Nephron progenitor cell (in vitro differentiated cells): ENCODE measurements at places on chromosomes 5 and 9.
A peak's percentile ranks its signal among the peaks of the same experiment; 100 is the strongest.

GRCh38 chr5:1686016-1686802, 113.4 kb downstream of the MRPL36 start:
- no peak for DNase-seq

GRCh38 chr9:123940721-123941523, 11.0 kb upstream of the DENND1A start:
- no peak for DNase-seq

DNA sequence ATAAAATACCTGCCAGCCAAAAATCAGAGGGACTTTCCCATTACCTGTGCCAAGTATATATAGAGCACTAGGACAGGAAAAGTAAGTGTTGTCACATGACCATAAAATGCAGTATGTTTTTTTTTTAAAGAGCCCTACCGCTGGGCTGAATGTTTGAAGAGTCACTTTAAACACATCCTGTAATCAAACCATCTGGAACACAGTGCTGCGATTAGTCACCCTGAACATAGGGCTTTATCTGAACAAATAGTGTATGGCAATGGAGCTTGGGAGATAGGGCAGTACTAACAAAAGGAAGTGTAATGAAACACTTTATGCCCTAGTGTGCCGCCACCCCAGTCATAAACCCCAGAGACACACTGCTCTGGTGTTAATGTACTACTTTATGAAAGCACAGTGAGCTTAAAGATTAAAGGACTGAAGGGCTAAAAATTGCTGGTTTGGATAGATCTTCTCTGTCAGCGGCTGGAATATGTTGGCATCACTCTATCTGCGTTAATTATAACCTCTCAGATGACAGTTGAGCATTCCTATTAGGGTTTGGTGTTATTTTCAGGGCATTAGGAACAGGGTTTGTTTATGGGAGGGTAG, 90.4 kb downstream of the ZNF608 start:
- no peak for DNase-seq

- no peak for DNase-seq
Observed at GRCh38 chr9:107710953-107711352, 221.4 kb upstream of the KLF4 start.

DNA sequence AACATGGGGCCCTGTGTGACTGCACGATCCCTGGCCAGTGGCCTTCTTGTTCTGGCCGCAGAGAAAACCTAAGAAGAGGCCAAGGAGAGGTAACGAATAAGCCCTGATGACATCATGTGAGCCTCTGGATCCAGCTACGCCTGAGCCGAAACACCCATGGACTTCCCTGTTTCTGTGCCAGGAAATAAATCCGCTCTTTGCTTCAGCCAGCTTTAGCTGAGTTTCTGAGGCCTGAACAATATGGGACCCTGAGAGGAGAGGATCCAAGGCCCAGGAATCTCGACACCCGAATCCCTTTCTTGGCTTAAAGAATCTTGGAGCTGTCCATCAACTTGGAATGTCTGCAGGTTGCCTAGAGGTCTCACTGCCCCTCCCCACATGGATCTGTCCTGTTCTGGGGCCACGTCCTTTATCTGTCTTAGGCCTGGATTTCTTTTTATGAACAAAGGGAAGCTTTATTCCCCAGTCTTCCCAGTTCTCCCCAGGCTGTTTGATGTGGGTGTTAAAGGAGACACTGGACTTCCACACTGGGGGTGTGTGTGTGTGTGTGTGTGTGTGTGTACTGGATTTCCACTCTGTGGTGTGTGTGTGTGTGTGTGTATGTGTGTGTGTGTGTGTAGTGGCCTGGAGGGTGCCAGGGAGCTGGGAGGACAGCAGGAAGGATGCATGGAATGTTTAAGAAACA, 13.7 kb downstream of the IER5L start:
- no peak for DNase-seq

DNA sequence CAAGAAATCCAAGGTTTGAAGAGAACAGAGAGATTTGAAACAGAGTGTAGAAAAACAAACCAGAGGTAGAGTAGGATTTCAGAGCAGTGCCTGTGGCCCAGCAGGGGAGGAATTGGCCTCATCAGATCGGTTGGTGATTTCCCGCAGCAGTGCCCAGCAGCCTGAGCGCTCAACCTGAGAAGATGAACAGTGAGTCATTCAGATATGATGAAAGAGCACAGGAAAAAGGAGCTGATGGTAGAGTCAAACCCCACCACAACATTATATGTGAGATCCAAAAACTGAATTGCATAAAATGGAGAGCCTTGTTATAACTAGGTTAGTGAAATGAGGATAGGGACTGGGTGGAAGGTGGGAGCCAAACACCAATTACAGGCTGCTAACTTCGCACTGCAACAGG, 248.9 kb downstream of the PIK3R1 start:
- no peak for DNase-seq

DNA sequence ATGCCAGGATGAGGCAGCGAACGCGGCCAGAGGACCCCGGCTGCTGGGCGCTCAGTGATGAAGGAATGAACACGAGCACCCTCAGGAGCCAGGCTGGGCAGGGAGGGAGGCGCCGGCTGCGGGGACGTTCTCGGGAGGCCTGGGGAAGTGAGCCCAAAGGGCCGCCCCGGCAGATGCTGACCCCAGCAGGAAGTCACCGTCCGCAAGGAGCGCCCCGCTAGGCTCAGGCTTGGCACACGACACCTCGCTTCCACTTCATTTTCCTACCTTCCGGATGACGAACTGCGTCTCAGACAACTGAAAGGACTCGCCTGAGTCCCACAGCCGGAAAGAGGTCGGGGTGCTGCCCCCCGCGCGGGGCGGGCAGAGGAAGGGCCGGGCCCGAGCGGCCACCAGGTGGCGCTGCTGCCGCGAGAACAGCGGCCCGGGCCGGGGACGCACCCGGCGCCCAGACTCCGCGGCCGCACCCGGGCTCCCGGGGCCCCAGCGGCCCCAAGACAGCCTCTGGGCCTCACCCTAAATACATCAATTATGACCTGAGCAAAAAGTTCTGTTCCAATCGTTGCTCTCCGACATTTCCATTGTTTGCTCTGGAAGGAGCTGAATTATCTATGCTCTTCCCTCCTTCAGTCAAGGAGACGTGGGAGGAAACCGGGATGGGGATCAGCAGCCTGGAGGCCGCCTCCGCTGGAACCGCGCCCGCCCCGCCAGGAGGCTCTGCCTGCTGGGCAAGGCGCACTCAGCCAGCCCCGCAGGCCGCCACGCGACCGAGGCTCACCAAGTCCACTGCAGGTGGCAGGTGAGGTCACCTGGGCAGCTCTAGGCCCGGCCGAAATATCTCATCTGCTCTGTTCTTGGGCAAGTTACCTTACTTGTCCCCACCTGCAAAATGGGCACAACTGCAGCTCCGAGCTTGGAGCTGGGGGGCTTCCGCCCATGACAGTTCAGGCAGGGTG, 107.0 kb downstream of the ZNF354C start:
- DNase-seq = peak; percentile 80

GRCh38 chr5:34564710-34565235, 91.4 kb upstream of the RAI14 start:
- no peak for DNase-seq

- no peak for DNase-seq
Observed at GRCh38 chr5:158910782-158911692, 188.7 kb downstream of the EBF1 start.

DNA sequence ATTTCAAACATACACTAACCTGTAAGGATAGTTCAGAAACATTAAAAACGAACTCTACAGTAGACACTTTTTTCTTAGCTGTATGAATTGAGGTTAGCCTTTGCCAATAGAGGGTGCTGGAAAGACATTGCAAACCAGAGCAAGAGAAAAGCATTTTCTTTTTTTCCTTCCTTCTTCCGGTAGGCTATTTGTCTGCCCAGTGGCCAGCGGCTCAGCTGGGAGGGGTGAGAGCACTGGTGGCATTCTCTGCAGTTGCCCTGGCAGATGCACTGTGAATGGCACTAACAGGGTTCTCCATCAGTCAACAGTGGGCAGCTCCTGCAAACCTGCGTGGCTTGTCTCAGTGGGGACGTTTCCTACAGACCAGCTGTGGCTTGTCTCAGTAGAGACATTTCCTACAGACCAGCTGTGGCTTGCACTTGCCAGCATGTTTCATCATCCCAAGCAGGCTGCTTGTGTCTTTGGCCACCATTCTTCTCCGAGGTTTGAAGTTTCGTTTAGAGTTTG, 984.5 kb upstream of the CDH18 start:
- peak; percentile 6 for DNase-seq

GRCh38 chr5:142426129-142427014, 101.6 kb upstream of the SPRY4 start:
- DNase-seq = peak; percentile 30

DNA sequence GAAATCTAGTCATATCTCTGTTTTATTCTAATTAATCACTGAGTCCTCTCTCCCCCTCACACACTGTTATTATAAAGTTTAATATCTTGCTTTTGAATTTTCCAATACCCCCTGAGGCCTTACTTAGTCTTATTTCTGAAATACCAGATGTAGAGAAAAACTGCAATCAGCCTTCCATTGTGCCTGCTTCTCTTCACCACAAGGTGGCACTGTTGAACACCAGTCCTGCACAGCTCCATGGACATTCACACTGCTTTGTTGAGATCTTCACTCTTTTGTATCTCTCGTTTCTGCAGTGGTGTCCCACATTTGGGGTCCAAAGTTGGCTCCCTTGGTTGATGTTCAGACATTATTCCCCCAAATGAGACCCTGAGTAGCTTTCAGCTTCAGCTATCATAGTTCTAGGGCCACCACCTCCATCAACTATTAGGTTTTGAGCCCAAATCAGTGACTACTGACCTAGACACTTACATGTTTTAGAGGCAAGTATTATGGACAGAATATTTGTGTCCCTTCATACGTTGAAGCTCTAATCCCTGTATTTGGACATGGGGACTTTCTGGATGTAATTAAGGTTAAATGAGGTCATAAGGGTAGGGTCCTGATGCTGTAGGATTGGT, 24.3 kb downstream of the BOD1 start:
- no peak for DNase-seq

DNA sequence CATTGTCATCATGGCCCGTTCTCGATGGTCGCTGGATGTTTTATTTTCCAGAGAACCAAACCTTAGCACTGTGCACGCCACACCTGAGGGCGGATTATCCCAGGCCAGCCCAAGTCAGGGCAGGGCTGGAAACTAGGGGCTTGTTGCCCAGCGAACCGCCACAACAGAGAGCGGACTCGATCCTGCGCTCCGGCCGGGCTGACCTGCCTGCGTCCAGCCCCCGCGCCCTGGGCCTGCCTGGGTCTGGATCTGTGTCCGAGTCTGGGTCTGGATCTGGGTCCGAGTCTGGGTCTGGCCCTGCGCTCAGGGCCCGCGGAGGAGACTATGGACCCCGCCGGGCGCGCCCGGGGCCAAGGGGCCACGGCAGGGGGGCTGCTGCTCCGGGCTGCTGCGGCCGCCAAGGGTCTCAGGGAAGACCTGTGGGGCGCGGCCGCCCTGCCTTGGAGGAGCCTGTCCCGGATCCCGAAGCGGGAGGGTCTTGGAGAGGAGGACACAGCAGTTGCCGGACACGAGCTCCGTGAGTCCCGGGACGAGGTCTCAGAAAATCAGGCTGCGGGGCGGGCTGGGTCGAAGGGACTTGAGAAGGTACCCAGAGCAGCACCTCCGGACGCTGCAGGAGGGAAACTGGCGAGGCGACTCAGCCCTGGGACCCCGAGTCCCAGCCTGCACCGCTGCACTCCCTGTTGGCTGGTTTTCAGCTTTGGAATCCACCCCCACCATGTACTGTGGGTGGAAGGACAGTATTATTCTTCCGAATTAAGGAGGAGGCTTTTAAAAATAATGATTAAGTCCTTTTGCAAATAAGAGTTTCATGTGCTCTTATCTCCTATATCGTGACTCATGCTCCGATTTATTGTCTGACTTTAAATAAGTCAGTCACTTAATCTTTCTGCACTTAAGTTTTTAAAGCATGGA, at the start of gene ANKDD1B:
TSS of gene ANKDD1B (plus strand) at position 143 of the 915 bp plus-strand sequence. CDS start at position 325, 182 bp downstream.
- peak; percentile 64 for DNase-seq

DNA sequence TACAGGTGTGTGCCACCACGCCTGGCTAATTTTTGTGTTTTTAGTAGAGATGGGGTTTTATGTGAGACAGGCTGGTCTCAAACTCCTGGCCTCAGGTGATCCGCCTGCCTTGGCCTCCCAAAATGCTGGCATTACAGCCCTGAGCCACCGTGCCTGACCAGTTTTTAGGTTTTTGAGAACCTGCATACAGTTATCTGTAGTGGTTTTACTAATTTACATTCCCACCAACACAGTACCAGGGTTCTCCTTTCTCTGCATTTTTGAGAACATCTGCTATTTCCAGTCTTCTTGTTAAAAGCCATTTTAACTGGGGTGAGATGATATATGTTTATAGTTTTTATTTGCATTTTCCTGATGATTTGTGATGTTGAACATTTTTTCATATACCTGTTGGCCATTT, 12.8 kb downstream of the DMXL1 start:
- DNase-seq = no peak

DNA sequence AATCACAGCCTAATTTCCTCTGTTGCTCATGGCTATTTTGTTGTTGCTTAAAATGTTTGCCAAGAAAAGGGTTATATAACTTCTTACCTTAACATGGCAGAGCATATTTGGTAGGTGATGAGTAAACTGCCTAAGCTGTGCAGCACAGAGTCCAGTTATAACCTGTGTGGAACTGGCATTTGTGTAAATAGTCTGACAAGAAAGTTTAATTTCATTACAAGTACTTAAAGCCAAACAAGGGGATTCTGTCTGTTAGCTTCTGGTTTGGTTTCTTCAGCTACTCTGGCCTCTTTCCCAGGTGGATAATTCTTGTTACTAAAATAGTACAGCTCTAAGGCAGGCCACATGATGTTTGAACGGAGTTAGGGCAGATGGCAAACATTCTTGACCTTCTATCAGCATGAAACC, 72.2 kb downstream of the PTCD2 start:
- DNase-seq = no peak

DNA sequence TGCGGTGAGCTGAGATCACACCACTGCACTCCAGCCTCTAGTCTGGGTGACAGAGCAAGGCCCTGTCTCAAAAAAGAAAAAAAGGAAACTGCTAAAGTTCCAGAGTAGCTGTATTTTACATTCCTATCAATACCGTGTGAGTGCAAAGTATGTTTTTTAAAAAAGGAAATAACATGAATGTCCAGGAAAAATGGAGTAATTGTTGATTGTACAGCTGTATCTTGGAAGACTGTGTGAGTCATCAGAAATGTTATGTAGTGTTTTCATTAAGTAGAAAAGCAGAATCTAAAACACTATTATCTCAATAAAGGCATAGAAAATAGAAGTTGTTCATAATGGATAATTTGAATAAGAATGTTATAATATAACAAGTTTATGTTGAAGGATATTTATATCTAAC, 53.9 kb downstream of the ZCCHC7 start:
- DNase-seq = no peak

DNA sequence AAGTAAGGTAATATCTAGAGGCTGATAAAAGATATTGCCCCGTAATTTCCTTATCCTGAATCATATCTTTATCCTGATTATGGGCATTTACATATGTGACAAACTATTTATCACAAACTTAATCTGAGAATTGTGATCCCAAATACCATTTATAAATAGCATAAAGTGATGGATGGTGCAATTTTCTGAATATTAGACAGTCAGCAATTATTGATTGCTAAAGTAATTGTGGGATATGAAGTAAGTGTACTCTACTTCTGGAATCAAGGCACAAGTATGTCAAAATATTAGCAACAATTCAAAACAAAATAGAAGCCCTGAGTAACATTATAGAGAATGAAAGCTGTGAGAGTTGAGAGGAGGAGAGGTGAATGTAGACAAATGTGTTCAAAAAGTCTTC, 361.9 kb upstream of the CDH6 start:
- no peak for DNase-seq
